Right renal pelvis (tissue), 4 donors: ENCODE measurements at places on chromosomes 4 and X. TPM values are rescaled to one million over a fixed set of nuclear protein-coding genes. Genes with fewer than 3 reads are reported as not detected.

DNA sequence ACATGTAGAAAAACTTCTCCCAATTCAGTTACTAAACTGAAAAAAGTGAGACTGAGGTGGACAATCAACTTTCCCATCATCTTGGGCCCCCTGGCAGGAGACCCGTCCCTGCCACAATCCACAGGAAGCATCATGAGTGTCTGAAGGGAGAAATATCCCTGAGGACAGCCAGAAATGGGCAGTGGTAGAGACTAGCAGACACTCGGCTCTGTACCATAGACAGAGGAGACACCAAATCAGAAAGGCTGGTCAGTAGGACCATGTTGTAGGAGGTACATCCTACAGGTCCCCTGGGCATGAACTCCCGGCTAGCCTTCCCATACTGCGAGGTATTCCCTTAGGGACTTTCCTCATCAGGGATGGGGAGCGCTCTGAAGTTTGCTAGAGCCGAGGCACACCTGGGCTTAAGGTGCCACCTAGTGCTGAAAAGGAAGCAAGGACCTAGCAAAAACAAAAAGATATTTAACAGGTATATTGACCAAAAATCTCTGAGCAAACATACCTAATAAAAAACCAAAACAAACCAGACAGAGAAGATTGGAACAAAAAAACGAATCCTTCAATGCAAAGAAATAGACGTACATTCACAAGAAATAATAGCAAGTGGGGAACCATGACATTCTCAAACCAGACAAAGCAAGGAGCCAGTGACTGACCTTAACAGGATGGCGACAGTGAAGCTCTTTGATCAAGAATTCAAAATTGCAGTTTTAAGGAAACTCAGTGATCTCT is 55.6 kb downstream of the HAUS3 start:
- DNase-seq, result no peak

DNA sequence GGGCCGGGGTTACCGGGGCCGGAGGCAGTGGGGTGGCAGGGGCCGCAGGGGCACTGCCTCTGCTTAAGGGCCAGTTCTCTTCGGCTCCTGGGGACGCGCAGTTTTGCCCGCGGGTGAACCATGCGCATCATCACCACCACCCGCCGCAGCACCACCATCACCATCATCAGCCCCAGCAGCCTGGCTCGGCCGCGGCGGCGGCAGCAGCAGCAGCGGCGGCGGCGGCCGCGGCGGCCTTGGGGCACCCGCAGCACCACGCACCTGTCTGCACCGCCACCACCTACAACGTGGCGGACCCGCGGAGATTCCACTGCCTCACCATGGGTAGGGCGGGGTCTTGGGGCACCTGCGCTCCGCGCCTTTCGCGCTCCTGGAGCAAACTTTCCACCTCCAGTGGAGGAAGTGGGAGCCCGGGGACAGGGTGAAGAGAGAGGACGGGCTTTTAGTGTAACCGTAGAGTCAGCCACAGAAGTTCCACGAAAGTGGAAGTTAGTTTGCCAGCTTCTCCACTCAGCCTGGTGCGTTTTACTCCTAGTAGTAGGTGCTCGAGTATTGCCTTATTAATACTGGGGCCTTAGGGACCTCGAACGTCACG is 729 bp downstream of the GSX2 start:
- DNase-seq, result no peak

- DNase-seq, result no peak
Observed at GRCh38 chr4:6087669-6088341, 69.6 kb upstream of the C4orf50 start.

- no peak for DNase-seq
Observed at GRCh38 chrX:42673301-42673810, 104.6 kb downstream of the PPP1R2C start.

GRCh38 chrX:70468709-70469108 is 24.1 kb downstream of the DLG3 start:
- DNase-seq, result no peak

- no peak for DNase-seq
Observed at GRCh38 chrX:39903343-39903742, 194.4 kb downstream of the BCOR start.

DNA sequence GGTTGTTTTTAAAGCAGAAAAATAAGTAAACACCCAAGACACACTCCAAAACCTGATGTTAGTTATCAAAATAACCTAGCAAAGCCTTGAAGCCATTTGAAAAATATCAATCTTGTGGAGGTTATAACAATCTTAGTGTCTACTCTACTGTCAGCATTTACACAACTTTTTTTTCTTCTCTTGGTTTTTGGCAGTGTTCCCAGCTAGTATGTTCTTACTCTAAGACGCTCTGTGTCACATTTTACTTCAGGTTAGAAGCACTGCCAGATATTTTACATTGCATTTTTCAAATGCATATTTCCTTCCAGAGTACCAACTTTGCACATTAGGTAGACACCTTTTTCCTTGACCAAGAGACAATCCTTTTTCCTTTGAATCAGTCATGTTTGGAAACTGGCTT is 114.0 kb upstream of the INPP4B start:
- no peak for DNase-seq

DNA sequence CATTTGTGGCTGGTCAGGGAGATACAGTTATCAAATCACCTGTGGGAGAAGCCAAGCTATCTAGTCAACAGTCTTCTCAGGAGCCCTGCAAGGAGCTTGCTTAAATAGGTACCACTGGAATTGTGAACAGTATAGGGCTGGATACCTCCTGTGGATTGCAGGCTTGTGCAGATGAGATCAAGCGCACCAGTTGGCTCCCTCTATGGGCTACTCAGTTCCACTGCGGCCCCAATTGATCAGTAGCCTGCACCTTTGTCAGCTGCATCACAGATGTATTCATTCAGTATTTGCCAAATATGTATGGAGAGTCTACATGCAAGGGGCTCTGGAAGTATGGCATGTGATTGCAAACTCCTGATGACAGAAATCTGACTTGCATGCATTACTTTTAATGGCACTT is 28.6 kb downstream of the TEX13A start:
- DNase-seq, result no peak

- DNase-seq, result no peak
Observed at GRCh38 chr4:95068818-95069478, 311.2 kb downstream of the BMPR1B start.

GRCh38 chrX:120452131-120452530 is 17.0 kb downstream of the LAMP2 start:
- no peak for DNase-seq

- DNase-seq, result no peak
Observed at GRCh38 chrX:155857561-155857960, 23.6 kb upstream of the VAMP7 start.

Gene DBET
- polyA plus RNA-seq, result not detected

Gene MAGEA2B
- not detected for polyA plus RNA-seq

Gene BST1
- polyA plus RNA-seq, result 13.7 TPM

Gene NR0B1
- polyA plus RNA-seq, result 0.42 TPM

Gene NLGN3
- polyA plus RNA-seq, result 6.3 TPM

Gene DOK7
- 2.8 TPM for polyA plus RNA-seq

Gene FRG2
- polyA plus RNA-seq, result not detected

Gene SMIM10L2A
- polyA plus RNA-seq, result 11.0 TPM

Gene TCEAL7
- polyA plus RNA-seq, result 39.0 TPM

Gene KLHL4
- polyA plus RNA-seq, result 8.9 TPM

Gene HSD17B10
- polyA plus RNA-seq, result 118 TPM
